Right cardiac atrium (tissue), 5 donors: ENCODE measurements at places on chromosomes 12 and 14.

- no peak for DNase-seq
Observed at GRCh38 chr14:56587701-56588100, 8.1 kb downstream of the TMEM260 start.

DNA sequence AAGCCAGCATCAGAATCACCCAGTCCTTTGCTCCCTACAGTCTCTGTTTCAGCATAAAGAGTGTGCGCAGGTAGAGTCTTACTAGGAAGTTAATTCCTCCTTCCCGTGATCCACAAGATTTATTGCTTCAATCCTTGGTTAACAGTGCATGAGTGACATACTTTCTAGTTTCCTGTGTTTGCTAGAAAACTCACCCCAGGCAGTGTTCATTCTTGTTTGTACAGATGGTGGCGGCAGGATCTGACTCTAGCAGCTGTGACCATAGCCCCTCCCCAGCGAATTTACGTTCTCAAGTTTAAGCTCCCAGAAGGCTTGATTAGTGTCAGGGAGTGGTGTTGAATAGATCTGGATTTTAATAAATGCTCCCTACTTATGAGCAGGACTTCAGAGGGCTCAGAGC, 75.9 kb upstream of the ANO2 start:
- no peak for DNase-seq

DNA sequence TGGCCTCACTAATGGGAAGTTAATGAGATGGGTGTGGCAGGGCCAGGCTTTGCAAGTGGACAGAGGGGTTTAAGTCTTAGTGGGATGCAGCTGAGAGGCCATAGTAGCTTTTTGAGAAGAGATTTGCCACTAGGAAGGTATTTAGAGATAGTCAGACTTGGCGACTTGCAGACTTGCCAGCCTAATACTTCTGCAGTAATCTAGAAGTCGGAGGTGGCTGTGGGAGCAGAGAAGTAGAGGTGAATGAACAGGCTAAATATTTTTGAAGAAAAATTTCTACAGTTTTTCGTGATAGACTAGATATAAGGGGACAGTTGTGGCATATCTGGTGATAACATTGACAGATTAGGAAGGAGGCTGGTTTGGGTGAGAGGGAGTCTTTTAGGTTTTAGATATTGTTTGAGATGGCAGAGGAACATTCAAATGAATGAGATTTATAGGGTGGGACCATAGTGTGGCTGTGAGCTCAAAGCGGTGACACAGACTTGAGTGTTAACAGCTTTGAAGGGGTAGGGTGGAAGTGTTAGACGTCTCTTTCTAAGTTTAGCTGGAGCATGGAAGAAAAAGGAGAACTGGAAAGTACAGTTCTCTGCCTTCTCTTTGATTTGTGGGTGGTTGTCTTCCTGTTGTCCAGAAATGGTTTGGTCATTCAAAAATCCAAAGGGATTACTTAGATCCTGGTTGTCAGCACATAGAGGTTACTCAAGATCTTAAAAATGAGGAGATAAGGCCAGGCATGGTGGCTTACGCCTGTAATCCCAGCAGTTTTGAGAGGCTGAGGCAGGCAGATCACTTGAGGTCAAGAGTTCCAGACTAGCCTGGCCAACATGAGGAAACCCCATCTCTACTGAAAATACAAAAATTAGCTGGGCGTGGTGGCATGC, 44.9 kb downstream of the MAPKAPK5 start:
- no peak for DNase-seq

DNA sequence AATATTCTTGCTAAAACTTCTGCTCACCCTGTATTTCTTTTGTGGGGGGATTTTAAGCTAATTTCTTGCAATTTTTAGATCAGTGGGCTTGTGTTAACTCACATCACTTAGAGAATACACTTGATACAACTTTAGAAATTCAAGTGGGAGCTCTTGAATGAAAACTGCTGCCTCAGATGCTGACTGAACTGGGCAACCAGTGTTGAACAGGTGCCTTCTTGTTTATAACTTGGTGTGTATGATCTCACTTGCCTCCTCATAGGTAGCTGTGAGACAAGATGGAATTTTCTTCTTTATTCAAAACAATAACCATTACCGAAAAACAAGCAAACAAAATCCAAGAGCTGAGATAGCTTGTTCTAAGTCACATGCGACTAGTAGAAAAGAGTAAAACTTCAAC, 63.5 kb downstream of the FGD4 start:
- no peak for DNase-seq

- no peak for DNase-seq
Observed at GRCh38 chr14:61437381-61437780, 116.0 kb downstream of the PRKCH start.

DNA sequence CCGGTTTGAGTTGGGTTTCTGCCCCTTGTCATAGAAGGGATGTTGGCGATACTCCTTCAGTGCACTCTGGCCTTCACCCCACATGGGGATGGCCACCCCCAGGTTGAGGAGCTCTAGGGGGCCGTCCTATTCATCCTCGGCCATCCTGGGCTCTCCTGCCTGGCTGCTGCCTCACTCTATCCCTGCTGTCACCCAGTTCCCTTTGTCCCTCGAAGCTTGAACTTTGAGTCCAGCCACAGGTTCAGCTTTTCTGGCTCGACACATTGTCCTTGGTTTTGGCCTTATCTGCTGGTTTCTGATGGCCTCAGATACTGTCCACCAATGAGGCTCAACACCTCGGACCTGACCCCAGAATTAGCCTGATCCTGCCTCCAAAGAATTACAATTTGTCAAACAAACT, 58.6 kb downstream of the C14orf132 start:
- DNase-seq: no peak

- no peak for DNase-seq
Observed at GRCh38 chr12:8817856-8818255, 4.6 kb upstream of the A2ML1 start.

GRCh38 chr12:118749646-118750045, 231.7 kb upstream of the SRRM4 start:
- DNase-seq: no peak

GRCh38 chr12:106744600-106744999, 29.9 kb upstream of the RIC8B start:
- no peak for DNase-seq

- no peak for DNase-seq
Observed at GRCh38 chr12:111823891-111824290, 18.1 kb upstream of the MAPKAPK5 start.

DNA sequence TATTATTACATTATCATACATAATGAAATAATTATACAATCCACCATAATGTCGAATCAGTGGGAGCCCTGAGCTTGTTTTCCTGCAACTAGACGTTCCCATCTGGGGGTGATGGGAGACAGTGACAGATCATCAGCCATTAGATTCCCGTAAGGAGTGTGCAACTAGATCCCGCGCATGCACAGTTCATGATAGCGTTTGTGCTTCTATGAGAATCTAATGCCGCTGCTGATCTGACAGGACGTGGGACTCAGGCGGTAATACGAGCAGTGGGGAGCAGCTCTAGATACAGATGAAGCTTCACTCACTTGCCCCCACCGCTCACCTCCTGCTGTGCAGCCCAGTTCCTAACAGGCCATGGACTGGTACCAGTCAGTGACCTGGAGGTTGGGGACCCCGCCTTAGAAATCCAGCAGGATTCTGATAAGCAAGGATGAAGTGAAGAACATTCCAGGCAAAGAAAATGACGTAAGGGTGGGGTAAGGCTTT, 204.6 kb downstream of the ETV6 start:
- DNase-seq: no peak

GRCh38 chr12:124915239-124916236, 1.1 kb upstream of the UBC start:
- DNase-seq: peak; percentile 85

GRCh38 chr12:76591476-76591875, 31.9 kb upstream of the OSBPL8 start:
- no peak for DNase-seq

DNA sequence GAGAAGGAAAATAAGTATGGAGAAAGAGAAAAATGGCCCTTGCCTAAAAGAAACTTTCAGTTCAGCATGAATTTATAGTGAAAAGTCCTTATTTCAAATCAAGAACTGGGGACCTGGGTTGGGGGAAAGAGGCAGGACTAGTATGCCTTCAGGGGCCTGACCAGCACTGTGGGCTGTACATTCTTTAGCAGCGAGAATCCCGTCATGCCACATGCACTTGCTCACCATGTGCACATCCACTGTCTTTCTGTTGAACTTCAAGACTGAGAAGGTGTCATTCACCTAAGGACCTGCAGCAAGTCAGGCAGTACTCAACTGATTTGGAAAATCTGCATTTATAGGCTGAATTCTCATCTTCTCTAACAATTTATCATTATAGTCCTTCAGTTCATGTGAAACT, 50.2 kb downstream of the RAB35 start:
- DNase-seq: no peak

DNA sequence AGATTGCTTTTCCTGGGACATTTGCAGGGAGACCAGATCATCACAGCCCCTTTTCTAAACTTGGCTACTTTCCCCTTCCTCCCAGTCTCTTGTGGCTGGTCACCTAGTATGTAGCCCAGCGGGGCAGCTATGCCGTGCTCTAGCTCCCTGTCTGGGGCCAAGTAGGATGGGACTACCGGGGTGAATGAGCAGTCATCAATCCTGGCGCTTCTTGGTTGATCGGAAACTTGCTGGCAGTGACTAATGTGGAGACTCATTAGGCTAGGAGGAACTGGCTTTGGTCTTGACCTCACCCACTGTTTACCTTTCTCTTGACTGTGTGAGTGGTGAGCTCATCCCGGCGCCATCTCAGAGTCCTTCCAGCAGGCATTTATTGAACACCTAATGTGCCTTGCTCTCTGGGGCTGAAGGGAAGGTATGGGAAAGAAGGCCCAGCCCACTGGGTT, 15.9 kb downstream of the PLEKHG3 start:
- peak; percentile 39 for DNase-seq

- DNase-seq: no peak
Observed at GRCh38 chr12:115132145-115132544, 448.2 kb upstream of the TBX3 start.

DNA sequence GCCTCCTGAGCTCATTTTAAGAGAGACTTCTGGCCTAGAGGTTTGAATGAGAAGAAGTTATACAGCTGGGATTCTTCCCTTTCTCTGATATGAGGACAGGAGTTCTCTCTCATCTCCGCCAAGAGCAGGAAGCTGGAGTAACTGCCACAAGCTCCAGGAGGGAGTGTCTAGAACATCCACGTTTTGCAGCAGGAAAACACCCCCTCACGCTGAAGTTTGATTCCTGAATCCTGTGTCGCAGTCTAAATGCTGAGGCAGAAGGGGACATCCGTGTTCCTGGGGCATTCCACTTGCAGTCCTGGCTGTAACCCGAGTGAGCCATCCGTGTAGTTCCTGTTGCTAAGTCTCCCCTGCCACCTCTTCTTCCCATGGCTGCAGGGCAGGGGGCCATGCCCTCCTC, 38.3 kb downstream of the NTF3 start:
- no peak for DNase-seq

GRCh38 chr12:53193040-53193439, 12.3 kb upstream of the CSAD start:
- no peak for DNase-seq

GRCh38 chr12:3035171-3035570, 42.0 kb upstream of the TSPAN9 start:
- peak; percentile 66 for DNase-seq

DNA sequence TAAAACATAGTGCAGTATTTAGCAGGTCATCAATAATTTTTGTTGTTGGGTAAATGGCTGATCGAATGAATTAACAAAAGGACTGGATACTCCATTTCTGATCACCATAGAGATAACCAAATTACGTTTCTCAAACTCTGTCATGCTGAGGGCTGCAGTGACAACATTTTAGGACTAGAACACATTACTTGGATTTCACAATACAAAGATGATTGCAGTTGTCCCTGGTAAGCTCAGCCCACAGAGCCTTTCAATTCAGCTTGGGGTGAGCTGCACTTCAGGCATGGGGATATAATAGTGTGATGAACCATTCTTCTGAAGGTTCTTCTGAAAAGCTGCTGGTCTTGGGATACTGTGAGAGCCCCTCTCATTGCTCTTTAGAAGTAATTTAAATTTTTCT, 74.3 kb downstream of the FAR2 start:
- no peak for DNase-seq

GRCh38 chr14:52919971-52920370, 30.9 kb downstream of the FERMT2 start:
- DNase-seq: no peak

- DNase-seq: no peak
Observed at GRCh38 chr12:12534975-12535374, 27.7 kb downstream of the DUSP16 start.

GRCh38 chr14:92897922-92898565, 24.9 kb upstream of the CHGA start:
- DNase-seq: no peak

DNA sequence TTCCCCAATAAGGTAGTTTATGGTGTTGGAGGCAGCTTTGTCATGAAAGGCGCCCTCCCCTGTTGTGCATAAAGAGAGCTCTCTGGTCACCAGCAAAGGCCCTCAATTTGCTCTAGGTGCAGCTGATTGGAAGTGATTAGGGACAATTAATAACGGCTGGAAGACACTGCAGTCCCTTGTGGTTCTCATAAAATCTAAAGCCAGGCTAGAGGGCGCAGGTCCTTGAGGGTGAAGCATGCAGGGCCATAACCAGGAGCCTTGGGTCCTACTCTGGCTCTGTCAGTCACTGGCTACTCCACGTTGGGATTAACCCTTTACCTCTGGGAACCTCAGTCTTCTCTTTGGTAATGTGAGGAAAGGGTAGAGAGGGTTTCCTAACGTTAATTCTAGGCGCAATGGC, 1.9 kb downstream of the DAAM1 start:
- no peak for DNase-seq

DNA sequence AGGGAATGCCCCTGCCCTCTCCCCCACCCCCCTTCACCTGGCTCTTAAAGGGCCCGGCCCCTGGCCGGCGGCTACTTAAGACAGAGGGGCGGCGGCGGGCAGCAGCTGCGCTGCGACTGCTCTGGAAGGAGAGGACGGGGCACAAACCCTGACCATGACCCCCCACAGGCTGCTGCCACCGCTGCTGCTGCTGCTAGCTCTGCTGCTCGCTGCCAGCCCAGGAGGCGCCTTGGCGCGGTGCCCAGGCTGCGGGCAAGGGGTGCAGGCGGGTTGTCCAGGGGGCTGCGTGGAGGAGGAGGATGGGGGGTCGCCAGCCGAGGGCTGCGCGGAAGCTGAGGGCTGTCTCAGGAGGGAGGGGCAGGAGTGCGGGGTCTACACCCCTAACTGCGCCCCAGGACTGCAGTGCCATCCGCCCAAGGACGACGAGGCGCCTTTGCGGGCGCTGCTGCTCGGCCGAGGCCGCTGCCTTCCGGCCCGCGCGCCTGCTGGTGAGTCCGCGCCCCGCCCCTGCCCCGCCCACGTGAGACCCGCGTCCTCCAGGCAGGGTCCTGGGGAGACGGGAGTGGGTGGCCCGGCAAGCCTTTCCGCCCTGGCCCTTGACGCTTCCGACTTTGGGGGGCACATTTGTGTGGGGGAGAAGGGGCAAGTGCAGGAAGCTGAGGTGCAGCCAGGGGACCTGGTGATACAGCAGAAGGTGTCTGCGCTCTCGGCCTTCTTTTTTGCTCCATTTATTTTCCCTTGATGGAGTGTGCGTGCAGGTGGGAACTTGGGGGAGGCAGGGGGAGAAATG, at the start of gene IGFBP6:
TSS of gene IGFBP6 (plus strand) at position 104 of the 790 bp plus-strand sequence. CDS start at position 155, 51 bp downstream.
- DNase-seq: peak; percentile 92
